ENCODE measurements at places on chromosomes 11 and 22.

DNA sequence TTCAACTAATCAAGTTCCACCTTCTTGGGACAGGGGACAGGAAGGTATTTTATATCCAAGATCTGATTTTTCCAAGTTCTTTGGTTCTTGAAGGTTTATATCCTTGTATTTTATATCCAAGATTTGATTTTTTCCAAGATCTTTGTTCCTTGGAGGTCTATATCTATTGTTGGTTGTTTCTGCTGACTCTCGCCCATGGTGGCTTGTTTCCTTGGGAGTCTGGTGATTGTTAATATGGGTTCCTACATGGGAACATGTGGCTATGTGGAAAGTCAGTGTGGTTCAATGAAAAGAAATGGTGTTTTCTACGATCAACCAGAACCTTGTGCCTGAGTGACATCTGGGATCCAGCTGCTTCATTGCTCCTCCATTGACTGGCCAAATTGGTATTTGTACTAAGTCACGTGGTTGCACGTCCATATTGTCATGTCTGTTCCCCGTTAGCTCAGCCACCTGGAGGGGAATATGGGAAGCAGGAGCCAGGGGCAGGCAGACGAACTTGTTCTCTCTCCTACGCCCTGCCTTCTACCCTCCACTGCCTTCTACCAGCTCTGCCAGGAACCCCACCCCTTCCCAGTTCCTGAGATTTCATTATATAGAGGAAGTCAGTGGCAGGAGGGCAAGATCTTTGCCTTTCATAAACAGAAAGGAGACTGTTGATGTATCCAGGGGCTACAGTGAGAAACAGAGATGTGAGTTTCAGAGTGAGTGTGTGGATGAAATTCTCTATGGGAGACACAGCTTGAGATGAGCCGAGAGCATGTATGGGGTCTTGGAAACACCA is 11.1 kb upstream of the CSF2RB start:
- DNase-seq: no peak

DNA sequence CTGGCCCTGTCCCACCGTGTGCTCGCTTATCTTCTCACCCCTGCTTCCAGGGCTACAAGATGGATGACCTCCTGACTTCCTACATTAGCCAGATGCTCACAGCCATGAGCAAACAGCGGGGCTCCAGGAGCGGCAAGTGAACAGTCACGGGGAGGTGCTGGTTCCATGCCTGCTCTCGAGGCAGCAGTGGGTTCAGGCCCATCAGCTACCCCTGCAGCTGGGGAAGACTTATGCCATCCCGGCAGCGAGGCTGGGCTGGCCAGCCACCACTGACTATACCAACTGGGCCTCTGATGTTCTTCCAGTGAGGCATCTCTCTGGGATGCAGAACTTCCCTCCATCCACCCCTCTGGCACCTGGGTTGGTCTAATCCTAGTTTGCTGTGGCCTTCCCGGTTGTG is 86.5 kb downstream of the MYO7A start:
- DNase-seq: no peak

DNA sequence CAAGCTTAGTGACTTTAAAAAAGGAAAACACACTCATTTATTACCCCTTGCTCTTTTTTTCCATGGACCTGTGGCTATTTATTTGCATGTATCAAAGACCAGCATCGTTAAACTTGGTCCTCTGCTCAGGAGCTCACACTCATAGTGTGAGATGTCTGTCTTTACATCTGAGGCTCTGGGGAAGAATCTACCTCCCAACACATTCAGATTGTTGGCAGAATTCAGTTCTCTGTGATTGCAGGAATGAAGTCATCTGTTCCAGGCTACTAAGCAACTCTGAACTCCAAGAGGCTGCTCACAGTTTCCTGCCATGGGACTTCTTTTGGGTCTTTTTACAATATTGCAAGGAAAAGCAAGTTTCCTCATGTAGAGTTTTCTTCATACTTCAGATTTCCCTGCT is 138.8 kb downstream of the LRRC4C start:
- no peak for DNase-seq

DNA sequence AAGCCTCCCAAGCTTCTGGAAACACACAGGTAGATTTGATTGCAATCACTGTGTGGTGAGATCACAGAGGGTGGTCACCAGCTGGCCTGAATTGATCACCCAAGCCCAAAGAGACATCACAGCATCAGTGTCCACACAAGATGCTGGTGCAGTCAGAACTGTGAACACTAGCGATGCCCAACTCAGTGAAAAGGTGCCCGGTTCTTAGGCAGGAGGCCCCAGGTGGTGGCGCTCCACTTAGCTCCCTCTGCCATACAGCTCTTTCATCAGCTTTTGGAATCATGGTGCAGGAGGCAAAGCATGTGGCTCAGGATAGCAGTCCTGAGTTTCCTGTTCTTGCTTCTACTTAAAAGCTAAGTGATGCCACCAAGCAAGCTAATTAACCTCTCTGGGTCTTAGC is 11.1 kb downstream of the DGCR2 start:
- DNase-seq: no peak
